ENCODE measurements at places on chromosomes 11 and 22.

GRCh38 chr11:83285151-83285770 is 906 bp downstream of the CCDC90B start:
- no peak for DNase-seq

DNA sequence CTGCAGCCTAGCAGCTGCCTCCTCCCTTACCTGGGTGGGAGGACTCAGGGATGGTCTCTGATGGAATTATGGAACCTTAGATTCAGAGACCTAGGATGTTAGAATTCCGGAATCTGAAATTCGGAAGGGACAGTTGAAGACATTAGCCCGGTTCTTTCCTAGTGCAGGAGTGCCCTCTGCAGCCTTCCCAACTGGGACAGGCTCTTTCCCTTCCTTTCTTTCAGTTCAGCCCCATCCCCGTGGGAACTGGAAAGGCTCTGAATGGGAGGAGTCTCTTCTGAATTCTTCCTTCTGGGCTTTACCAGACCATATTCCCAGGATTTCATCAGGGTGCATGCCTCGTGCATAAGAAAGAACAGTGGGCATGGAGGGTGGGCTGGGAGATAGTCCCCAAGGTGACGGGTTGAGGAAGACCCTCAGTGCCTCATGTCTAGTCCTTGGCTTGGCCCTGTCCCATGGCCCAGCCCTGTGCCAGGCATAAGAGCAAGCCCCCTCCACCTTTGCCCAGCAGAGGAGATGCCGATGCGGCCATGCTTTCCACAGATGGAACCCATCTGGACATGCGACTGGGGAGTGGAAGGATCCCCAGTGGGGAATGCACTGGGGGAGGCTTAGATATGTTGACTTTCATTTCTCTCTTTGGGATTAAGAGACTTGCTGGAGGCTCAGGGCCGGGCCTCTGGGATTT is 14.4 kb downstream of the DNAJB13 start:
- DNase-seq: no peak

DNA sequence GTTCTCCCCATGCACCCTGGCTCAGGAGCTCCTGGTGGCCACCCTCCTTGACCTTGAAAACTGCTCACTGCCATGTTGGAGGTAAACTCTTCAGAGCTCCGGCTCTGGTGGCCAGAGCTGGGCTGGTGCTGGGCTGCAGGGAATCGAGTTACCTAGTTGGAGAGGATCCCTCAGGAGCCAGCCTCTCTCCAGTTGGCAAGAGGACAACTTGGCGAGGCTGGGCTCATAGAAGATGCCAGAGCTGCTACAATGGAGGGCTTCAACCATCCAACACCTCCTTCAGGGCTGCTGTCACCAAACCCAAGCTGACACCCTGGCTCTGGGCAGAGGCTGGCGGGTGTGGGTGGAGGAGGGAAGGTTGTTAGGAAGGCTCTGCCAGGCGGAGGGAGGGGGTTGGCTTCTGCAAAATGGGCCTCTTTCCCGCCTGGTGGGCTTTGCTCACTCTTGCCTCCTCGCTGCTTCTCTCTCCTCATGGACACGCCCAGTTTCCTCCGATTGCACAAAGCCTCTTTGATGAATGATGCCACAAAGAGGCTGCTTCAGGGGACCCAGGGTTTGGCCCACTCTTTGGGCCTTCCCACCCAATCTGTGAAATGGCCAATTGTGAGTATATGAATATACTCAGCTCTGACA is 53.1 kb downstream of the THAP12 start:
- DNase-seq: no peak

- no peak for DNase-seq
Observed at GRCh38 chr22:40862013-40862412, at the start of gene DNAJB7. Gene DNAJB7 (minus strand): TSS chr22:40862113. CDS start chr22:40861994, 119 bp downstream.

DNA sequence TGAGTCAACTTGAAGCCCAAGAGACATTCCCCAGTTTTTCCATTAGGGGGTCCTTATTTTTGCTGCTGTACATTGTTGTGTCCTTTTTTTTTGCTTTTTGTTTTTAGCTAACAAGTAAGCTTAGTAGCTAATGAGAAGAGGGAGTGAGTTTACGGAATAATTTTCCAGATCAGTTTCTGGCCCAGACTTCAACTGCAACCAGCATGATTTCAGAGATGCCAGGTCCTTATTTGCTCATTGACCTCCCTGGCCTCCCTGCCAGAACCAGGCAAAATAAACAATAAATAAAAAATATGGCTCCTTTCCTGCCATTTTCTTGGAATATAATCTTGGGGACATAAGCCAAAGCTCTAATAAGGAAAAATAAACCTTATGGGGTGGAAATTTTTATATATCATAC is 185.9 kb downstream of the FAT3 start:
- no peak for DNase-seq

DNA sequence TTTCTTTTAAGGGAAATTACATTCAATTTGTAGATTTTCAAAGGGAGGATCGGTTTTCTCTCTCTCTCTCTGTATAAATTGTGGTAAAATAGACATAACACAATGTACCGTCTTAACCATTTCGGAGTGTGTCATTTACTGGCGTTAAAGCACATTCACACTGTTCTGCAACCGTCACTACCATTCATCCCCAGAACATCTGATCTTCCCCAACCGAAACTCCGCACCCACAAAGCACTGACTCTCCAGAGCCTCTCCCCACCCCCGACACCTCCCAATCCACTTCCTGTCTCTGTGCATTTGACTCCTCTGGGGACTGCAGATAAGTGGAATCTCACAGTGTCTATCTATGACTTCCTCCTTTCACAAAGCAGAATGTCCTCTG is 15.9 kb upstream of the GRAMD4 start:
- DNase-seq: peak; percentile 58

DNA sequence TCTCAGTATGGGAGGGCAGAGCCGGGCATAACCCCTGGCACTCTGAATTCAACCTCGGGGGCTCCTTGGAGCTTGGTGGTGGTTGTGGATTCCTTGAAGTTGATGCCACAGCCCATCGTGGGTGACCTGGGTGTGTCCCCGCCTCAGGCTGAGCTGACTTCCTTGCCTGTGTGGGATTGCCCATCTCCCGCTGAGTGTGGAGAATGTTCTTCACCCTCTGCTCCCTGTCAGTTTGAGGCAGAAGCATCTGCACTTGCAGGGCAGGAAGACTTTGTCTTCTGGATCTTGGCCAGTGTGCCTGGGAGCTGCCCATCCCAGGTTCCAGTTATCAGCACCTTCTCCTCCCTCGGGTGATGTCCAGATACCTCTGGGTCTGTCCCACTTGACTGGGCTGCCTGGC is 25.3 kb downstream of the CD82 start:
- no peak for DNase-seq

GRCh38 chr11:37108436-37109285 is 510.6 kb upstream of the RAG2 start:
- no peak for DNase-seq

- no peak for DNase-seq
Observed at GRCh38 chr11:70187771-70188170, 15.3 kb upstream of the FADD start.

Measured in stimulated activated CD4-positive, alpha-beta T cell treated with anti-CD3 and anti-CD28 coated beads, Interleukin-4, amount 100 ng/mL, for 48 hours (primary cell).